Effector memory CD4-positive, alpha-beta T cell (primary cell): ENCODE measurements at places on chromosomes 5 and 9.

DNA sequence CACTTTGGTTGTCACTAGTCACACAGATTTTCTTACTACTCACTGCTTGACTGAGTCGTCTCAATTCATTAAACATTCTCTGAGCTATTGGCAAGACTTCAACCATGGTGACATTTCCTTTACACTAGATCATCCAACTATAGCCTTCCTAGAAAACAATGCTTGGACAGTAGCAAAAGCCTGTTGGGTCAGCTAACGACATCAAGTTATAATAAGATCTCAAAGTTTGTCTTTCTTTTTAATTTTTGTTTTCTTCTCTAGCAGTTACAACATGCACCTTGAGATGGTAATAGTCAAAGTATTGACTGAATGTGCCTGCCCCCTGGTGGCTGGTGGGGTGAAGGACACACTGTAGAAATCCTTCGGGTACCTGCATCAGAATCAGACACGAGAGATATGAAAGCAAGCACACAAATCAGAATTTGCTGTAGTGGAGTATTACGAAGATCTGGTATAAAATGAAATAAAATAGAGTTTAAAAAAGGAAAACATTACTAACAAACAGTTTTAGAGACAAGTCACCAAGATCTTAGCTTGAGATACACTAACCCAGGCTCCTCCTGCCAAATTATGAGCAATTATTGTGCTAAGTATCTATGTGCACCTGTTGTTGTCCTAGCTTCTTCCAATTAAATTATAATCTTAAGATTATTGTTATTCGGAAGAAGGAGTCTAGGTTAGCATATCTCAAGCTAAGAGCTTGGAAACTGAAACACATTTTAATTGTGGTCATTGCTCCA, 81.2 kb downstream of the ARL15 start:
- no peak overlapping the region for H3K27ac ChIP-seq
- H3K27me3 ChIP-seq: no peaks in the 10 kb centered on the region
- DNase-seq: peak; percentile 22
- peaks cover 3% of the 10 kb centered on the region for H3K4me1 ChIP-seq

DNA sequence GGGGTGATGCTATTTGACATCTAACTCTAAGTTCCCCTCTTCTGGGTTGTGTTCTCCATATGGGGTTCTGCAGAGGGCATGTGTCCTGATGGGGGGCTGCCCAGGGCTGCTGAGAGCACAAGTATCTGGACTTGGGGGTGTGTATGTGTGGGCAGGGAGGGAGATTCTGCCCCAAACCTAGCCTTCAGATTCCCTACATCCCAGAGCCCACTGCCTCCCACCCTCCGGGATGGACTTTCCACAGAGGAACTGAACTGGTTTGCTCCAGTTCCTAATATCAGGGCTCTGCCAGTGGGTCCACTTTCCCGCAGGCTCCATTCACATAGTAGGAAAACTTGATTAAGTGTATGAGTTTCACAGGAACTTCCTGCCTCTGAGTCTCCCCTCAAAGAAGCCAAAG, 16.4 kb upstream of the TIFAB start:
- H3K27ac ChIP-seq: no peak overlapping the region
- H3K27me3 ChIP-seq: peaks cover 7% of the 10 kb centered on the region
- H3K4me3 ChIP-seq: no peak overlapping the region
- DNase-seq: no peak
- peaks cover 5% of the 10 kb centered on the region for H3K4me1 ChIP-seq

GRCh38 chr5:36537724-36538123, 68.7 kb upstream of the SLC1A3 start:
- H3K36me3 ChIP-seq: no peaks in the 10 kb centered on the region
- H3K27me3 ChIP-seq: peaks cover 2% of the 10 kb centered on the region
- no peak overlapping the region for H3K27ac ChIP-seq
- H3K4me1 ChIP-seq: no peaks in the 10 kb centered on the region

DNA sequence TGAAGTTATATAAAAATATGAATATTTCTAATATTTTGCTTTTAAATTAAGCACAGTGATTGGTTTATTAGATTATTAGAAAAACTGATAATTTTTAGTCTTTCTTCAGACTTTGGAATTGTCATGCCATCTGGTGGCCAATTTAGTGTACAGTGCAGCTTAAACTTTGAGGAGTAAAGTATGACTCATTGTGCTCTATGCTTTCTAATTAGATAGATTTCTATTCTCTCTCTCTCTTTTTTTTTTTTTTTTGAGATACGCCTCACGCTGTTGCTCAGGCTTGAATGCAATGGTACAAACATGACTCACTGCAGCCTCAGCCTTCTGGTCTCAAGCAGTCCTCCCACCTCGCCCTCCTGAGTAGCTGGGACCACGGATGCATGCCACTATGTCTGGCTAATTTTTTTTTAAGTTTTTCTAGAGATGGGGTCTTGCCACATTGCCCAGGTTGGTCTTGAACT, 42.1 kb upstream of the GPR21 start:
- no peak overlapping the region for H3K4me3 ChIP-seq
- DNase-seq: peak; percentile 3
- H3K27ac ChIP-seq: no peak overlapping the region
- H3K27me3 ChIP-seq: no peaks in the 10 kb centered on the region
- H3K36me3 ChIP-seq: peaks cover 9% of the 10 kb centered on the region

DNA sequence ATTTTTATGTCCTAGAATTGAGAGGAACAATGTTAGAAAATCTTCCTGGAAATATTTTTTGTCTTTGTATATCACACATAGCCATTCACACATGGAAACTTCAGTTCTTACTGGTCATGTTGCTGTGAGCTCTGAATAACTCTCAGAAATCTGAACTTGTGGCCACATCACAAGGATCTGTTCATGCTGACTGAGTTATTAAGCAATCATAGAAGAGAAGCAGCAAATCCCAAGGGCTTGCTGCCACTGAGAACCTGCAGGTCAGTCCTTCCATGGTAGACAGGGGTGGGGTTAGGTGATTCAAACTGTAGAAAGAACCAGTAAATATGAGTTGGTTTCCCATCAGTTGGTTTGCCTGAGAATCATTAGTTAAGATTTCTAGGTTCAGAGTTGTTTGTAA, 27.6 kb downstream of the SGCD start:
- no peak overlapping the region for H3K27ac ChIP-seq
- H3K4me1 ChIP-seq: no peaks in the 10 kb centered on the region
- no peak for DNase-seq

DNA sequence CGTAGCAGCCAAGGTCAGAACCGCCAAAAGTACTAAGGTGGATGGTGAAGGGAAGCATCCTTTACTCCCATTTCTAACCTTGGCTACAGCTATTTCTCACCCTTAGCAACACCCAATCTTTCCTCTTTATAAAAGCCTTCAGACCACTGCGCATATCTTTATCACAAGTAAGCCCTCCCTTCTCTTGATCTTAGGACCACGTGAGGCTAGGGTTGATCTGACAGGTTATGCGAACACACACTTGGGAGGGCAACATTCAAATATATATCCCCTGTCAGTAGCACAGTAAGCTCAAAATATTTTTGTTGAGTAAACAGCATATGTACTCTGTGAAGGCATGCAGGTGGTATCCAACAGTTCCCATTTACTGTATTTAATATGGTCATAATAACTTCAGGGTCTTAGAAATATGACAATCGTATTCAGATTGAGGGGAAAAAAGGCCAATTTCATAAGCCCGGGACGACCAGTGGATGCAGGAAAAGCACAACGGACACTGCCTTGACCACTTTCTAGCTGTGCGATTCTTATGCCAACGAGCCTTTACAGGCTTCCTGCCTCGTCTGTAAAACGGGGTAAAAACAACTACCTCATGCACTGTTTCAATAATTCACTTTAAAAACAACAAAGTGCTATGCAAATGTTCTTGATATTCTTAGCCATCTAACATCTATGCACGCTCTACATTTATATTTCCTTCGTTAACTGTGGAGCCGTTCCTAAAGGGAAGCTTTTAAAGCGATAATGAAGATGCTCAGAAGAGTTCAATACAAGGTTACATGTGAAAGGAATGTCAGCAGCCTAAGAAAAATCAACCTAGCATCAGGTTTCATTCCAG, 1.3 kb downstream of the ARSB start:
- peak overlapping the region; percentile 81 for H3K27ac ChIP-seq
- no peaks in the 10 kb centered on the region for H3K4me1 ChIP-seq
- H3K27me3 ChIP-seq: no peaks in the 10 kb centered on the region
- DNase-seq: no peak
- H3K36me3 ChIP-seq: no peaks in the 10 kb centered on the region
- peak overlapping the region; percentile 79 for H3K4me3 ChIP-seq

- H3K36me3 ChIP-seq: no peaks in the 10 kb centered on the region
- no peaks in the 10 kb centered on the region for H3K4me1 ChIP-seq
- H3K4me3 ChIP-seq: no peak overlapping the region
- DNase-seq: no peak
- no peaks in the 10 kb centered on the region for H3K27me3 ChIP-seq
Observed at GRCh38 chr5:69451941-69452647, 37.2 kb downstream of the MARVELD2 start.

DNA sequence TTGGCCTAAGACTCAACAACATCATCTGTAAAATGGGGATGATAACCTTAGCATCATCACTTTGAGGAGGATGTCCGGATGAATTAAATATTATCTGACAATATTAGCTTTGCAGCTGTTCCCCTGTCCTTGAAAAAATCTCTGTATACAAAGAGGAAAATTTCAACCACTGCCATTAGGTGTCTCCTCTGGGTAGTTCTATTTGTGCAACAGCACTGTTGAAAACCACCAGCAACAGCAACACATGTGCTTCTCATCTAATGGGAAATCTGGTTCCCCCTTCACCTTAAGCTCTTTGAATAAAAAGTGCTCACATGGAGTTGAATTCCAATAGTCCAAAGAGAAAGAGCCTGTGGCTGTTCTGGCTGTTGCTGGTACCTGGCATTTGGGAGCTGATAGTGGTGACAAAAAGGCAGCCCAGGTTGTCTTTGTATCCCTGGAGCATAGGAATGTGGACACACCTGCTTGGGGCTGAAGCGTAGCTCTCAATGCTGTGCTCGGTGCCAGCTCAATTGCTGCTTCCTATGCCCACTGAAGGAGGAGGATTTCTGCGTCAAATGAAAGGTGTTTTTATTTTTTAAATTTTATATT, 322.1 kb upstream of the MSX2 start:
- no peaks in the 10 kb centered on the region for H3K27me3 ChIP-seq
- no peak overlapping the region for H3K4me3 ChIP-seq
- H3K27ac ChIP-seq: no peak overlapping the region

DNA sequence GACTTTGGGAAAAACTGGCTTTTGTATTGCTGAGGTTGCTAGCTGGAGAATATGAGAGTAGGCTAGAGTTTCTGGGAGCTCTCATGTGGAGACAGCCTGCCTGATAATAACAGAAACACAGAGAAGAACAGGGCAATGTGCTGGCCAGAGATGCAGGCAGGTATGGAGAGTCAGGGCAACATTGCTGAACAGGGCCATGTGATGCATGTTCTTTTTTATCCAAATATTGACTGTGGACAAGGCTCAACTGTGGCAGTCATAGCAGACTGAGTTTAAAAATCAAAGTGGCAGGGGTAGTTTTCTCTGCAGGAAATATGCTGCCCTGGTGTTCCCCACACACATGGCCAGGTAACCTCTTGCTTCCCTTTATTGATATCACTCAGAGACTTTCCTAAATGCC, 381.1 kb downstream of the RASEF start:
- no peak overlapping the region for H3K27ac ChIP-seq
- no peak overlapping the region for H3K4me3 ChIP-seq
- no peaks in the 10 kb centered on the region for H3K36me3 ChIP-seq
- H3K4me1 ChIP-seq: no peaks in the 10 kb centered on the region

DNA sequence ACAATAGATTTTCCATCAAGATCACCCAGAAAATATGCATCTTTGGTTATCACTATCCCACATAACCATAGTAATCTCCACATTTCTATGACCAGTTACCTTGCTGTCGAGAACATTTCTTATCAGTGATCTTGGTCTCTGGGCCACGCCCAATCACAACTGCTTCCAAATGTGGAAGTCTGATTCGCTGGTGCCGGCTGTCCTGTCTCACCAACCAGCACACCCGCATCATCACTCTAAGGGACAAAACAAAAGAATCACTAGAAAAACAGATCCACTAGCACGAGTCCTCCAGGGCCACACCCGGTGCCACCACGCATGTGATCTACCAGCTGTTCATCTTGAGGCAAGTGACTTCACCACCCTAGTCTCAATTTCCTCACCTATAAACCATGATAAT, 11.8 kb downstream of the APTX start:
- H3K27me3 ChIP-seq: no peaks in the 10 kb centered on the region
- no peak overlapping the region for H3K27ac ChIP-seq
- H3K4me3 ChIP-seq: no peak overlapping the region
- DNase-seq: no peak

GRCh38 chr9:78682216-78682615, 385.3 kb downstream of the PSAT1 start:
- H3K4me3 ChIP-seq: no peak overlapping the region
- H3K27ac ChIP-seq: no peak overlapping the region
- H3K27me3 ChIP-seq: no peaks in the 10 kb centered on the region
- H3K36me3 ChIP-seq: no peaks in the 10 kb centered on the region
- H3K4me1 ChIP-seq: no peaks in the 10 kb centered on the region

DNA sequence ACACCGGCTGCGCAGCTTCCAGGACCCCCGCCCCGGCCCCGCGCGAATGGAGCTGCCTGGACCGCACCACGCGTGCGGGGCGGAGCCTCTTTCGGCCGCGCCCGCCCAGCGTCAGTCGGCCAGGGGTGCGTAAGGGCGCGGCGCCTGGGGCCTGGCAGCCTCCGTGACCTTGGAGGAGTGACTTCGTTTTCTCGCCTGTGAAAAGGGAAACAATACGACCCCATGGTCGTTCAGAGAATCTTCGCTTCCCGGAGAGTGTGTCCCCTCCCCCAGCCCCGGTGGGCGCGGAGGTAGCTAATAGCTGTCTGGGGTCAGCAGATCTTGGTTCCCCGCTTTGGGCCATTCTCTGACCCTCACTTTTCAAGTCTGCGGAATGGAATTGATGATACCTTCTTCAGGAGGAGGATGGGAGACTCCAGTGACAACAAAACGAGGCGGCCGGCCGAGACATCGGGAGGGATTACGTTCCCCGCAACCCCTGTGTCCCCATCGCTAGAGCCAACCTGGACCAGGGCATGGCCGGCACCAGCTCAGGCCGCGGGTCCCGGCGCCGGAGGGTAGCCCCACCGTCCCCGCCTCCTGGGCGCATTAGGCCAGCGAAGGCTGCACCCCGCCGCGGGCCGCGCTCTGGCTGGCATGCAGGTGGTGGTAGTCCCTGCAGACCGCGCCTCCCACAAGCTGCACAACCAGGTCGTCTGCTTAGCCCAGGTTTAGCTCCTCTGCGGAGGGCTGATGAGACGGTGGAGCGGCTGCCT, 5.5 kb upstream of the CDHR2 start:
- peak; percentile 48 for DNase-seq
- no peaks in the 10 kb centered on the region for H3K27me3 ChIP-seq
- peaks cover 54% of the 10 kb centered on the region for H3K4me1 ChIP-seq
- no peaks in the 10 kb centered on the region for H3K36me3 ChIP-seq
